Non-pigmented ciliary epithelial cell (primary cell): ENCODE measurements at places on chromosomes 11 and 22.

DNA sequence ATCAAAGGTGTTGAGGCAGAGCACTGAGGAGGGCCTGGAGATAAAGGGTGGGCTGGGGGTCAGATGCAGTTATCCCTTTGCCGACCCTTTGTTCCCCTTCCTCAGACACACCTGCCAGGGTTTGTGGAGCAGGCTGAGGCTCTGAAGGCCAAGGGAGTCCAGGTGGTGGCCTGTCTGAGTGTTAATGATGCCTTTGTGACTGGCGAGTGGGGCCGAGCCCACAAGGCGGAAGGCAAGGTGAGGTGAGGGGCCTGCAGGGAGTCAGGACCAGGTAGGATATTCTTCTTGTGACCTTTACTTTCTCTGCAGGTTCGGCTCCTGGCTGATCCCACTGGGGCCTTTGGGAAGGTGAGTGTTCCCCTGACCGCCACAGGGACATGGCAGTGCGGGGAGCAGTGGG is 2.6 kb downstream of the PRDX5 start:
- DNase-seq = no peak

GRCh38 chr22:39182478-39183030 is 30.1 kb upstream of the CBX7 start:
- no peak for DNase-seq

DNA sequence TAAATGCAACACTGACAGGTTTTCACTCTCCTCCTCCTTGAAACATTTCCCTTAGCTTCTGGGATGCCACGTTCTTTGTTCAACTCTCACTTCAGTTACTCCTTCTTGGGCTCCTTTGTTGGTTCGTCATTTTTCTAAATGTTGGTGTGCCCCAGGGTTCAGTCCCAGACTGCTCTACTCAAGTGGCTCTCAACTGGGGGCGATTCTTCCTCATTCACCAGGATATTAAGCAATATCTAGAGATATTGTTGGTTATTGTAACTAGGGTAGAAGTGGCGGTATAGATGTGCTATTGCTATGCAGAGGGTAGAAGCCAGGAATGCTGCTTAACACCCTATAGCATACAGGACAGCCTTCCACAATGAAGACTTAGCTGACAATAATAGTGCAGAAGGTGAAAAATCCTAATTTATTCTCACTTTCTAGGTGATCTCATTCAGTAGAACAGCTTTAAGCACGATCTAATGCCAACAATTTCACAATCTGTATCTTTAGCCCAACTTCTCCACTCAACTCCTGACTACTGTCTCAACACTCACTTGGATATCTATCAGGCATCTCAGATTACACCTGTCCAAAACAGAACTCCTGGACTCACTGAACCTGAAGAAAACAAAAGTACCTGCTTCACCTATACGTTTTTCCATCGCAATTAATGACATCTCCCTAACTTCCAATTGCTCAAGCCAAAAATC is 4.6 kb downstream of the NUP160 start:
- no peak for DNase-seq

- DNase-seq = no peak
Observed at GRCh38 chr22:49340406-49340805, 487.3 kb downstream of the BRD1 start.

DNA sequence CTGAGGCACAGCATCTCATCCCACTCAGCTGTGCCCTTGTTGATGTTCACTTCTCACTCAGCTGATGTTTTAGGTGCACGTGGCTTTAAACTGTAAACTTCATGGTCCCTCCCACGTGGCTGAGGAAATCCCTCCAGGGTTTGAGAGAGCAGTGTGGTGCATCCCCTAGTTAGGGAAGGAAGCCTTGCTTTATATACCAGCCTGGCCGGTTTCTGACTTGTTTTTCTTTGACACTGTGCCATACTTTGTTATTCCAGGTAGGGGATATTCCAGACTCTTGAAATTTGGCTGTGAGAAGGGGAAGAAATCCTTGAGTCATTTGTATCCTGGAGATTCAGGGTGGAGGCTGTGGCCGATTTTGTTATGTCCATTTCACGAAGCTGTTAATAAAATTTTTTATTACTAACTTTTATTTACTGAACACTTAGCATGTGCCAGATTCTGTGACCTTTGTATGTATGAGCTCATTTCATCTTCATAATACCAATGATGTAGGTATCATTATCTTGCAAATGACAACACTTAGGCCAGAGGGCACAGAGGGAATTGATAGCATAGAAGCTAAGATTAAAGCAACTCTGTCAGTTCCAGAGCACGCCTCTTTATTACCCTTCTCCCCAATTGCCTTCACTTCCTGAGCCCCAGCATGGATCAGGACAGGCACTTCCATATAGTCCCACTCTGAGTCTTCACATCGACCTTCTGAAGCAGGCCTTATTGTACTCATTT is 116.6 kb downstream of the NAV2 start:
- no peak for DNase-seq

GRCh38 chr11:59199546-59200422 is 12.9 kb downstream of the MPEG1 start:
- DNase-seq = no peak

DNA sequence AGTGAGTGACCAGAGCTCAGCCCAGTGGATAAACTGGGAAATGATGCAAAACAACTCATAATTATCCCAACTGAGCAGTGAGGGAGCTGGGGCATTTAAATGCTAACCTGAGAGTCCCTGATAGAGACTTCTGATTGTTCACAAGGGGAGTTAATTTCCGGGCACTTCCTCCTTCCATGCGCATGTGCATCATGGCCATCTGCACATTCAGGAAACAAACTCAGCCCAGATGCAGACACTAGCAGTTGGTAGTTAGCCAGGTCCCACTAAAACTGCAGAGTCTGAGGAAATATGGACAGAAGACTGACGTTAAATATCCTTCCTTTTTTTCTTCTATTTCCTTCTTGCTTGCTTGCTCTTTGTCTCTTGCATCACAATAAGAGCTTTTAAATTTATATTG is 852.1 kb upstream of the LRRC4C start:
- DNase-seq = no peak

DNA sequence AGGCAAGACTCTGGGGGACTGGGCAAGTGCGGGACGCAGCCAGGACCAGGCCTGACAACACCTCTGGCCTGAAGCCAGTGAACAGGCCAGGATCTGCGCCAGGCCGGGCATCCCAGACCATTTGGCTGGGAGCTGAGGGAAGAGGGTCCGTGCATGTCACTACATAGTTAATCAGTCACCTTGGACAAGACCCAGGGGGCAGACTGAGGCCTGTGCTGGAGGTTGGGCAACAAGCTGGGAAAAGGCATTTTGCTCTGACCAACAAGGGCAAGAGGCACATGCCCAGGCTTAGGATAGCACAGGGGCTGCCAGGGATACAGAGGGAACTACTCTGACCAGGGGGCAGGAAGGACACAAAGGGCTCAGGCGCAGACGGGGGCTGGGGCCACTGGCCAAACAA is 7.0 kb upstream of the CHADL start:
- no peak for DNase-seq

DNA sequence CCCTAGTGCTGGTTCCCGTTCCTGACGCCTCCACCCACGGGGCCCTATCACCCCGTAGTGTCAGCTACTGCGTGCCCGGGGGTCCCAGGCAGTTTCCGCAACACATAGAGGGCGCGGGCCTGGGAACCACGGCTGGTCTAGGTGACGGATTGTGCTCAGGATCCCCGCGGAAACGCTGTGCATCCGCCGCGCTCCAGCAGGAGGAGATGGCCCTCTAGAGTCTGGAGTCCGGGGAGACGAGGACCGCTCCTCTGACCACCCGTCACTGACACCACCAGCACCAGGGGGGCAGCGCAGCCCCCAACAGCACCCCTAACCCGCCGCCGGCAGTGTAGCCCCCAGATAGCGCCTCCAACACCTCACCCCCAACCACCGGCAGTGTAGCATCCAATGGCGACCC is 4.4 kb upstream of the RFPL3 start:
- no peak for DNase-seq

- no peak for DNase-seq
Observed at GRCh38 chr11:28521075-28521474, 412.9 kb downstream of the METTL15 start.

- no peak for DNase-seq
Observed at GRCh38 chr11:65416841-65417701, 5.5 kb upstream of the NEAT1 start.

DNA sequence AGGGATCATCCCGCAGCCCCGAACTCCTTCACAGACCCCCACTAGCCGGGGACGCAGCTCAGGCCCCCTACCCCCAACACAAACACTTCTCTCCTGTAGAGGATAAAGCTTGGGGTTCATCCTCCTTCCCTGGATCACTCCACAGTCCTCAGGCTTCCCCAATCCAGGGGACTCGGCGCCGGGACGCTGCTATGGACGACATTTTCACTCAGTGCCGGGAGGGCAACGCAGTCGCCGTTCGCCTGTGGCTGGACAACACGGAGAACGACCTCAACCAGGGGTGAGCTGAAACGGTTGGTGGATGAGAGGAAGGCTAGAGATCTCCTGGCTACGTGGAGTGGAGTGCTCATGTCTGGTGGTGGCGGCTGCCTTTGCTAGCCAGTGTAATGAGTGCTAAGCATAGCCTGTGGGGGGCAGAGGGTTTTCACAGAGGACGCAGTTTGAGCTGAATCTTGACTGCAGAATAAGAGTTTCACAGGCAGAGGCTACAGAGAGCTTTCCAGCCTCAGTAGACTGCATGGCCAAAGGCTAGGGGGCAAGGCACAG is 580 bp downstream of the ILK start:
- DNase-seq = no peak

- DNase-seq = peak; percentile 11
Observed at GRCh38 chr11:96607864-96608558, 218.2 kb downstream of the JRKL start.

DNA sequence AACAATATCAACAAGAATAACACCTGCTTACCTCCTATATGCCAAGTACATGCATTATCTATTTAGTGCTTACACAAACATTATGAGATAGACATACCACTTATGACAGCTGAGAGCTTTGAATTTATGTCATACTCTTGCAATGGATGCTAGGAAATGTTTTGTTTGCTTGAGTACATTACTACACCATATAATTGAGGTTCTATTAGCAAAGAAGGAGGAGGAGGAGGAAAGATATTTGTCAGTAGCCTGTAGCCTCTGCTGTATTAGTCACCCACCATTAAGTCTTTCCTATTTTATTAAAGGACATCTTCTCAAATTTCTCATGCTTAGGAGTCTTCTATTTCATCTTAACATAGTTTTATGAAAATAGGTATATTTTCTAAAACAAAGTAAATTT is 6.4 kb downstream of the ANO5 start:
- no peak for DNase-seq

- DNase-seq = no peak
Observed at GRCh38 chr11:4180441-4181183, 86.0 kb downstream of the RRM1 start.

DNA sequence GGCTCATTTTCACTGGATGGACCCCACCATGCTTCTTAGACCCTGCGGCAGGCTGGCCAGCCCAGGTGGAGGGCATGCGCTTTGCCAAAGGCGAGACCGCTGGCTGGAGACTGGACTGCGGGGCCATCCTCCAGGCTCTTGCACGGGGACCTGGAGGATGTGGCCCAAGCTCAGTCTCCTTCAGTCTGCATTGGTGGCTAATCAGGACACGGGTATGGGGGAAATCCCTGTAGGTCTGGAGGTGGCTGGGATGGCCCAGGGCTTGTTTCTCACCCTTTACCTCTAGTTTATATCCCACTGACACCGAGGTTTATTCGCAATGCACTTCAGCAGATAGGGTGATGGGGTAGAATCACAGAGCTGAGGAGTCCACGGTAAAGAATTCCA is 45.0 kb downstream of the BCR start:
- no peak for DNase-seq

DNA sequence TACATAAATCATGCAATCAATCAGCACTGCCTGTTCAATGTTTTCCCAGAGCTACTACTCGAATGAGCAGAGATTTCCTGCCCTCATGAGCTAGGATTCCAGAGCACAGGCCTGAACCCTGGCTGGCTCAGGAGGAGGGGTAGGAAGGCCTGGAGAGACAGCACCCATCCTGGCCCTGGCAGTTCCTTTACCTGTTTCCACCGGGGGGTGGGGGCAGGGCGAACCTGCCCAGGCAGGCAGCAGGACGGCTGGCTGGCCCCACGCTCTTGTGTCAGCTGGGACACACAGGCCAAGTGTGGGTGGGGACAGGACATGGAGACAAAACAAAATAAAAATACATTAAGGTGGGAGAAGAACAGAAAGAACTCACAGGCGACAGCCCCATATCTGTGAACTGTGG is 109.8 kb upstream of the BID start:
- no peak for DNase-seq
